HuH-7 (cell line): ENCODE measurements at places on chromosomes 2 and 18.

- no peak for DNase-seq
Measured at GRCh38 chr2:186820303-186820702, 28.7 kb downstream of the ZSWIM2 start.

GRCh38 chr2:232869138-232870017 lies 686 bp upstream of the SNORC start:
- DNase-seq = no peak

- no peak for DNase-seq
Measured at GRCh38 chr2:128734521-128735295, 416.0 kb upstream of the HS6ST1 start.

DNA sequence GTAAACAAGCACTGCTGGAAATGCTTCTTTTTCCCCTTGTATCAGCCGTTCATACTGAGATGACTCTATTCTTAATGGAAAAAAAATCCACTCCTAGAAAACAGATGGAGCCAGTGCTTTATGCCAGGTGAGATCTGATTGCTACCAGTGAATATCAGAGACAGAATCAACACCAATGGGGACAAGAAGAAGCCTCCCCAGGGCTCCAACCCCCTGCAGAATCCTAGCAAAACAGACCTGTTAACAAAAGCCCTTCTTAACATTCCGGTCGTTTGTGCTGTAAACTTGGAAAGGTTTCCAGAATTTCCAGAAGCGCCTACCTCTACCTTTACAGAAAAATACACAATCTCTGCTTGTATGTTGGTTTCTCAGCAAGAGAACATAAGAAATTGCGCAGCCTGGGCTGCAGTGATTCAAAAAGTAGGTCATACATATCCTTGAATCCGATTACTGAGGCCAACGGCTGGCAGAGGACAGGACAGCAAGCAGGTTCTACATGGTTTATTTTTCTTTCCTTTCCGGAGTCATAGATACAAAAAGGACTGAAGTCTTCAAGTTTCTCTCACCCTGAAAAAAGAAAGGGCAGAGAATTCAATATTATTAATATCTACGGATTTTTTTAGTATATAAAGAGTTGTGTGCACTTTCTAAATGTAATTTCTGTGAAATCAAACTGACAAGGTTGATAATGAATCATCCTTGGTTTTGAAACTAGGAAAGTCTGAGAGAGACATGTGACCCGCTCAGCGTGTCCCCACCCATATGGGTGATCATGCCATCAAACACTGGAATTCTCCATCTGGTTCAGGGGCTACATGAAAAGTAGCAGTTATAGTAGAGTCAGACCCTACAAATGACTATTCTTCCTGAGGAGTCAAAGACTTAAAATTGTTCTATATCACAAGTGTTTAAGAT lies 266.7 kb upstream of the MGAT5 start:
- no peak for DNase-seq

GRCh38 chr18:50751490-50751889 lies 68.3 kb downstream of the MRO start:
- no peak for DNase-seq

GRCh38 chr2:219533930-219534661 lies 9.5 kb downstream of the CHPF start:
- DNase-seq = no peak

- DNase-seq = no peak
Measured at GRCh38 chr18:45334191-45334590, 281.1 kb upstream of the SLC14A2 start.

DNA sequence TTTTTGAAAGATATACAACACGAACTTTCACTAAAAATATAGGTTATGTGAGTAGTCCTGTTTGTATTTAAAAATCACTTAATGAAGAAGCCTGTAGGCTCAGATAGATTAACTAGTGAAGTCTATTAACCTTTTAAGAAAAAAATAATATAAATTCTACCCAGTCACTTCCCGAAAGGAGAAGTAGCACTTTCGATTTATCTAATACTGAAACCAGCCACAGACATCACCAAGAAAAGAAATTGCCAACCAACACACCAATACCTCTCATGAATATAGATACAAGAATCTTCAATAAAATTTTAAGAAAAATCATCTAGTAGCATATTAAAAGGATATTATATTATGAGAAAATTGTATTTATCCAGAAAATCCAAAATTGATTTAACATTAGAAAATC lies 160.5 kb downstream of the GALNT13 start:
- no peak for DNase-seq

- DNase-seq = no peak
Measured at GRCh38 chr2:174633623-174633930, 36.0 kb upstream of the WIPF1 start.

DNA sequence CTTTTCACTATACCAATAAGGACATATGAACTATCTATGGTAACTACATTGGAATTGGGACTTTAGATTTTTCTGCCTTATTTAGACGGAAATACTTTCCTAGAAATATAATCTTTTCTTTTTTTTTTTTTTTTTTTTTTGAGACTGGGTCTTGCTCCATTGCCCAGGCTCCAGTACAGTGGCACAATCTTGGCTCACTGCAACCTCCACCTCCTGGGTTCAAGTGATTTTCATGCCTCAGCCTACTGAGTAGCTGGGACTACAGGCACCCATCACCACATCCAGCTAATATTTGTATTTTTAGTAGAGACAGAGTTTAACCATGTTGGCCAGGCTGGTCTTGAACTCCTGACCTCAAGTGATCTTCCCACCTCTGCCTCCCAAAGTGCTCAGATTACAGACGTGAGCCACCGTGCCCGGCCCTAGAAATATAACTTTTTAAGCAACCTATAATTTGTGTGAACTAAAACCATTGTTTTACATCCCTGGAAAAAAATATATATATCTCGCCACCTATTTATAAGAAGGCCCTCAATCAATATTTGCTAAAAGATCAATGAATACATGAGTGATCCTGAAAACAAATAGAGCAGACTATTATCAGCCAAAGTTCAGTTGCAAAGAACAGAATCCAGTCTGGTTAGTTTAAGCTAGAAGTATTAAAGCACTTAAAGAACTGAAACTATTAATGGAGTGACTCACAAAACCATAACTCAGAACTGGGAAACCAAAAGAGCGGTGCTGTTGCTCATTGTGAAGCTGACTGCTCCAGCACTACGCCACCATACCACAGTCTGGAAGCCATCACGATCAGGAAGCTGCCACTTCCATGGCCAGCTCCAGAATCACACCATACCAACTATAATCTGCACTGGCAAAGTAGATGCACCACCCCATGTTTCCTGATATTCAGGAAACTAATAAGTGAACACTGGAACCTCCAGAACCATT lies 8.4 kb upstream of the HNRNPLL start:
- no peak for DNase-seq

- no peak for DNase-seq
Measured at GRCh38 chr2:195488567-195488966, 168.5 kb upstream of the SLC39A10 start.

- no peak for DNase-seq
Measured at GRCh38 chr2:201135386-201135785, 19.4 kb downstream of the CFLAR start.

DNA sequence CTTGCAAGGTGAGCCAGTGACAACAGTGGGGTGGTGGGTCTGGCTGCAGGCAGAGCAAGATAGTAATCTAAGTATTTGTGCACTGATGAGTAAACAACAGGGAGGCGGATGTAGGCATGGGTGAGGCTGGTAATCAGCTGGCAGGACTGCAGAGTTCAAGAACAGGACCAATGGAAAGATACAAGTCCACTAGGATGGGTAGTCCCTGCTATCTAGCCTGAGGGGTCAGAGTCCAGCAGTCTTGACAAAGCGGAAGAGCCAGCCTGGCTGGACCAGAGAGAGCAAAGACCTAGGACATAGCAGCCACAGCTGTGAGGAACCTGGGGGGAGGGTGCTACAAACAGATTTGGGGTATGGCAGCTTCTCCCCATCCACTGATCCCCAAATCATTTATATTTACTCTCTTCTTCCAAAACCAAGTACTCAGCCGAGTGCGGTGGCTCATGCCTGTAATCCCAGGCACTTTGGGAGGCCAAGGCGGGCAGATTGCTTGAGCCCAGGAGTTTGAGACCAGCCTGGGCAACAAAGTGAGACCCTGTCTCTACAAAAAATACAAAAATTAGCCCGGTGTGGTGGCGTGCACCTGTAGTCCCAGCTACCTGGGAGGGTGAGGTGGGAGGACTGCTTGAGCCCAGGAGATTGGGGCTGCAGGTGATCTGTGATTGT lies 25.9 kb downstream of the VIL1 start:
- DNase-seq = peak; percentile 76

- no peak for DNase-seq
Measured at GRCh38 chr2:168545439-168546082, 89.5 kb downstream of the CERS6 start.

DNA sequence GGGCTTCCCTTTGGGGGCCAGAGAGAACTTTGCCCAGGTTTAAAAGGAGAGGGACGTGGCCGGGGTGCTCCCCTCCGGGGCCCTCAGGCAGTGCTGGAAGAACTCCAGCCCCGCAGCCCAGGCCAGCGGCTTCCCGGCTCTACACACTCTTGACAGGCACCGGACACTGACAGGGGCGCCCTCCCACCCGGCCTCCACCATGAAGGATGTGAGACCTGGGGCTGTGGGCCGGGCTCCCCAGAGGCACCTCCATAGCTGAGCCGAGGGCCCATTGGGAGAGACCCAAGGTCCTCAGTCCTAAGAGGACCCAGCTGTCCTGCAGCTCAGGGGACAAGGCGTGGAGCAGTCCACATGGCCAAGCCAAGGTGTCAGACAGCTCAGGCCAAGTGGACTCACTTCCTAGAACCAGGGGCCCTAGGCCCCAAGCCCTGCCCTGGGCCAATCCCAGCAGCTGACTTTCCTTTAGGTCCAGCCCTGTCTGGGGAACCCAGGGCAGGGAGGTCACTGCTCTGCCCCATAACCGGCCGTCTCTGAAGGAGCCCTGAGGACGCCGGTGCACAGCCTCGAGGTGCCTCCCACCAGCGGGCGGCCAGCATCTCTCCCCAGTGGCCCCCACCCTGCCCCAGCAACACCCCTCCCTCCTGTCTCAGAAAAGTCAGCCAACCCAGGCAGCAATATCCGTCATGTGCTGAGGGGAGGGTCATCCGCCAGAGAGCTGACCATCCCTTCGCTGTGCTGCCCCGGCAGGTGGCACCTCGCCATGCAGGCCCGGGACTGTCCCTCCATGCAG lies 51.8 kb downstream of the BIN1 start:
- no peak for DNase-seq

- no peak for DNase-seq
Measured at GRCh38 chr2:60158262-60158661, 395.2 kb downstream of the BCL11A start.

DNA sequence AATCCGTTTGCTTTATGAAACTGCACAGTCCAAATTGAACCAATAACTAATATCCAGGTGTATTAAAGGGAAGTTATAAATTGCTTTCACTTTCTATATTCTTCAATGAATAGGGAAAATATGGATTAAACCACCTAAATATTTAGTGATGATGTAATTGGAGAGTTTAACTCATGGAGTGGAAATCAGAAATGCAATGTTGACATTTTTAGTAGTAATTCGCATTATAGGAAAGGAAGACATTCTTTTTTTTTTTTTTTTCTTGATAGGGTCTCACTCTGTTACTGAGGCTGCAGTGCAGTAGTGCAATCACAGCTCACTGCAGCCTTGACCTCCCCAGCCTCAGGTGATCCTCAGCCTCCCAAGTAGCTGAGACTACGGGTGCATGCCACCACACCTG lies 321.9 kb downstream of the RNF144A start:
- no peak for DNase-seq

DNA sequence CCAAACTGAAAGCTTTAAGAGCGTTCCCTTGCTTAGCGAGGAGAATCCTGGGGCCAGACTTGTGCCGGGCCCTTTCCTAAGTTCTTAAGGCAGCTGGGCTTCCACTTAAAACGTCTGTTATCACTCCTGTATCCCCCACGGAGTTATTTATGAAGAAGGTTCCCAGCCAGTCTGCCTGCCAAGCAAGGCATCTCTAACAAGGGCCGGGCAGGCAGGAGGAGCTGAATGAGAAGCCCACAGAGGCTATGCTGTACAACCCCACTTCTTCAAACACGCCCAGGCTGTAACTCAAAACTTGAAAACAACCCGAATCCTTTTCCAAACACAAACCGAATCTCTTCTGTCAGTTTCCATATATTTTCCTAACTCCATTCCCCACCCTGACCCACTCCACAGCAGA lies 39.0 kb upstream of the ZFP36L2 start:
- DNase-seq = no peak

DNA sequence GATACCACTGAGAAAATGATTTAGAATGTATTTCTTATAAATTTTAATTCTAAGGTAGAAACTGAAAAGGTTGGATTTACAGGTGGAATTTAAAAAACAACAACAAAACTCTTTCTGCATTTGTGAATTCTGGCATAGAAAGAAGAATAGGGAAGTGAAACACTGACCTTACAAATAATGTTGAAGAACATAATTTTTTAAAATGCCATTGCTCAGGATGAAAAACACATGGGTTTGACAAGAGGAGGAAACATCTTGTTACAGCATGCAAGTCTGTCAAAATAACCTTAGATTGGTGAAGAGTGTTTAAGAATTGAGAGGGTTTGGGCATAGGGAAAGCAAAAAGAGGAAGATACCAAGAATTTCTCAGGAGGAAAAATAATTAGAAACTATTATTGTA lies 184.3 kb downstream of the UBE2E3 start:
- no peak for DNase-seq
